Stimulated activated CD8-positive, alpha-beta memory T cell treated with anti-CD3 and anti-CD28 coated beads, Interleukin-4, amount 100 ng/mL, for 4 hours (primary cell): ENCODE measurements at places on chromosomes 4 and X.

GRCh38 chrX:40290517-40290916 is 192.8 kb upstream of the BCOR start:
- DNase-seq = no peak

DNA sequence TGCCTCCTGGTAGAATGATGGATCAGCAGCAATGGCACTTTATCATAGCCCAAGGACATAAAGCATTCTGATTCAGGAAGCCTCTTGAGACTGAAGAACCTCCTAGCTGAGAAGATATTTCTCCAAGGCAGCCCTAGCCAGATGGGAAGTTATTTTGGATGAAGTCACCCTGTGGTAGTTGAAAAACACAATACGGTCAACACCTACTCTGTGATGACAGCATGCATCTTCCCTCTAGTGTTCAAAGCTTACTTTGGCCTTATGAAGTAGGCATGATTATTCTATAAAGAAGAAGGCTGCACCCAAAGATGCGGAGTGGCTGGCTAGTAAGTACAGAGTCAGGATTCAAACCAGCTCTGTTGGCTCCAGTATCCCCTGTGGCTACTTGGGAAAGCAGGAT is 47.9 kb downstream of the TLR10 start:
- DNase-seq = no peak

- DNase-seq = no peak
Measured at GRCh38 chrX:41289095-41289494, 44.9 kb upstream of the DDX3X start.

DNA sequence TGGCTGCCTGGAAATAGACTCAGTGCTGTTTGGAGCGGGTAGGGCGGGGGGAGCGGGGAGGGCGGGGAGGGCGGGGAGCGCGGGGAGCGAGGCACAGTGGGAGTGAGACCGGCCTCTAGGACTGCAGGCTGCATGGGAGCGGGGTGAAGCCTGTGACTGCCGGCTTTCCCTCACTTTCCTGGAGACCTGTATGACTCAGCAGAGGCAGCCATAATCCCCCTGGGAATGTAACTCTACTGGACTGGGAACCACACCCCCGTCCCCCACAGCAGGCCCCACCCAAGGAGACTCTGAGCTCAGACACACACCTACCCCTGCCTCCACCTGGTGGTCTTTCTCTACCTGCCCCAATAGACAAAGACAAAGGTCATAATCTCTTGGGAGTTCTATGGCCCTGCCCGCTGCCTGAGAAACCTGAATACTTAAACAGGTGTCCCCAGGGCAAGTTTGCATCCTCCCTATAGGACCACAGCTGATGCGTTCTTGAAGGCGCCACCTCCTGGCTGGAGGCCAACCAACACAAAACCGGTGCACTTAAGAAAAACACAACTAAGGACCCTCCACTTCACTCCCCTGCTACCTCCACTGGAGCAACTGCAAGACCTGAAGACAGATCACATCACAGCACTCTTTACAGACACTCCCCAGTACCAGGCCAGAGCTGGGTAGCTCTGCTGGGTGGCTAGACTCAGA is 18.0 kb downstream of the HDAC8 start:
- no peak for DNase-seq

DNA sequence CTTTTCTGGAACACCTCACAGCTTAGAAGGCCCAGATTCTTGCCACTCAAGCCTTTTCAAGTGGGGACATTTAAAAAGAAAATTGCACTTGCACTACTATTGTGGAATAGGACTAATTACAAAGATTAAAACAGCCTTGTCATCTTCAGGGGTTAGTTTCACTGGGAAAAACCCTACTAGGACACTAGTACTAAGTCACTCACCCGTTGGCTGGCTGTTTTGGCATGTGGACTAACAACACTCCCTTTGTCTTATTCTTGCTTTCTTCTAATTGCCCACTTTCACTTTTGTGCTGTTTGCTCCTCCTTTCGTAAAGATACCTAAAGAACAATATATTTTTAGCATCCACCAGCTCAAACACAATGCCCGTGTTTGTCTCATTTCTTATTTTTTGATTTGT is 200.9 kb upstream of the MID1 start:
- no peak for DNase-seq

GRCh38 chr4:93788712-93789111 is 39.8 kb upstream of the ATOH1 start:
- DNase-seq = no peak

DNA sequence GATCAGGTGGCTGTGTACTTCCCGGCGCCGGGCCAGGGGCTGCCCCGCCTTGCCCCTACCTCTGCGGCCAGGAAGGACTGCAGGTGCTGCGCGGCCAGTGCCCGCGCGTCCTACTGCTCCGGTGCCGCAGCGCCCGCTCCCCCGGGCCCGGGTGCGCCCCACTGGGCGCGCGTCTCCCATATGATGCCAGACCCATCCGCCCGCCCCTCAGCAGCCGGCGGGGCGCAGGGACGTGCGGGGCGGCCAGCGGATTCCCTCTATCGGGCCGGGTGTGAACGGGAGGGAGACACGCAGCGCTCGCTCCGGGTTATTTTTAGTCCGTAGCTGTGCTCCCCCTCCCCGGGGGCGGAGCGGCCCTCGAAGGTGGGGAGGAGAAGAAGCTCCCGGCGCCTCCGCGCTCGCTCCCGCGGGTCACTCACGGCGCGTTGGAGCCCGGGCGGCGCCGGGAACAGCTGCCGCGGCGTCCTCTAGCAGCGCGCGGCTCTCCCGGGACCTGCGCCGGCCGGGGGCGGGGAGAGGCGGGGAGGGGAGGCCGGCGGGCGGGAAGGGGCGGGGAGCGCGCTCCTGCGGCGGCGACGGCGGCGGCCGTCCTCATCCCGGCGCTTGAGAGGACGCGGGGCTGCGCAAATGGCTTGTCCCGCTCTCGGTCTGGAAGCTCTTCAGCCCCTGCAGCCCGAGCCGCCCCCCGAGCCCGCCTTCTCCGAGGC is 103.6 kb downstream of the UCHL1 start:
- DNase-seq = no peak

DNA sequence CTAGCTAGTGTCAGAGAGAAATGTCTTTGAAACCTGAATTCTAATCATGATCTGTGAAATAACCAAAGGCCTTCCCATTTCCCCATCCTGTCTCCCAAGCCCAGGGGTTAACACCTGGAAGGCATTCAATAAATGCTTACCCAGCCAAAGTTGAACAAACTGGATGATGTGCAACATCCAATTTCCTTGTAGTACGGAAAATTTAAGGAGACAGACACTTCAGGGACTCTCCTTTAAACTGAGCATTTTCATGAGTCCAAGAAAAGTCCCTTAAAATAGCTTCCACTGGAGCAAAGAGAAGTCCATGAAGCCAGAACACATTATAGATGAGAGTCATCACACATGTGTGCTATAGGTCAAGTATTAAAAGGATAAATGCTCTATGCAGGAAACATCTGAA is 271.2 kb downstream of the RAB28 start:
- no peak for DNase-seq

DNA sequence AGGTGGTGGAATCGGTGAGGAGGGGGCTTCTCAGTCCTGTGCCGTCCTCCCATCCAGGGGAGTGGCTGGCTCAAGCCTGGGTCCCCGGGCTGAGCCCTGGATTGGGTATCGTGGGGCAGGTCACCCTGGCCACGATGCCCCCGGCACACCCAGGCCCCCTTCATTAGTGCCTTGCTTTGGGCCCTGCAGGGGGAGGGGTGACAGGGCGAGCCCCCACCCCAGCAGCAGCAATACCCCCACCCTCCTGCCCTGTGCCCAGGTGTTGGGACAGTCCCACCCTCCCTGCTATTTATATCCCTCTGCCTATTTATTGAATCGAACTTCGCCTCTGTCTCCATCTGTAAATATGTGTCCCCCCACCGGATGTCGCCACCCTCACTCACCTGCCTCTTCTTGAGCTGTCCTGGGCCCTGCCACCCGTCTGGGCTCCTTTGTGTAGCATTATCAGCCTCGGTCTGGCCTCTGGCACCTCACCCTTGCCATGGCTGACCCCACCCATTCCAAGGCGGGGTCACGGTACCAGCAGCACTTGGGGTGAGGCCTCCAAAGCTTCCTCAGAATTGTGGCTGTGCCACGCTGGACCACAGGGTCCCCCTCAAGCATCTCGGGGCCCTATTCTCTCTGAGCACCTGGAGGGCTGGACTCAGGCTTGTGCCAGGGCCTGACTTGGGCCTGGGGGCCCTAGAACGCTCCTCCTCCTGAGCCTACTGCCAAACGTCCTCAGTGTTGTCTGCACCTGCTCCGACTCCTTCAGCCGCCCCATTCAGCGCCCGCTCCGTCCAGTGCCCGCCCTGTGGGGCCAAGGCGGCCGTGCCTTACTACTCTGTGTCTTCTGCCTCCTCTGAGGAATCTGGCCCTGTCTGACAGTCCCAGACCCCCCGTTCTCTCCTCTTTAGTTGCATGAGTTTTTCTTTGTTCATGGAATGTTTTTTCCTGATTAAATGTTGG is 6.1 kb downstream of the LAGE3 start:
- no peak for DNase-seq

GRCh38 chr4:106312997-106313522 is 2.9 kb downstream of the TBCK start:
- no peak for DNase-seq

DNA sequence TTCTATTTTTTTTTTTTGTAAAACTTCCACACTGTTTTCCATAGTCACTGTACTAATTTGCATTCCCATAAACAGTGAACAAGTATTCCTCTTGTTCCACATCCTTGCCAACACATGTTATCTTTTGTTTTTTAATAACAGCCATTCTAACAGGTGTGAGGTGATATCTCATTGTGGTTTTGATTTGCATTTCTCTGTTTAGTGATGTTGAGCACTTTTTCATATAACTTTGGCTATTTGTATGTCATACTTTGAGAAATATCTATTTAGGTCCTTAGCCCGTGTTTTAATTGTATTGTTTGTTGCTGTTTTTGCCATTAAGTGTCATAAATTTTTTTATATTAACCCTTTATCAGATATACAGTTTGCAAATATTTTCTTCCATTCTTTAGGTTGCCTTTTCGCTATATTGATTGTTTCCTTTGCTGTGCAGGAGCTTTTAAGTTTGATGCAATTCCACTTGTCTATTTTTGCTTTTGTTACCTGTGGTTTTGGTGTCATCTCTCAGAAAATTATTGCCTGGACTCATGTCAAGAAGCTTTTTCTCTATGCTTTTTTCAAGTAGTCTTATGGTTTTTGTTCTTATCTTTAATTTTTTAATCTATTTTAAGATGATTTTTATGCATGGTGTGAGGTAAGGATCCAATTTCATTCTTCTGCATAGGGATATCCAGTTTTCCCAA is 27.9 kb upstream of the NDNF start:
- DNase-seq = no peak

DNA sequence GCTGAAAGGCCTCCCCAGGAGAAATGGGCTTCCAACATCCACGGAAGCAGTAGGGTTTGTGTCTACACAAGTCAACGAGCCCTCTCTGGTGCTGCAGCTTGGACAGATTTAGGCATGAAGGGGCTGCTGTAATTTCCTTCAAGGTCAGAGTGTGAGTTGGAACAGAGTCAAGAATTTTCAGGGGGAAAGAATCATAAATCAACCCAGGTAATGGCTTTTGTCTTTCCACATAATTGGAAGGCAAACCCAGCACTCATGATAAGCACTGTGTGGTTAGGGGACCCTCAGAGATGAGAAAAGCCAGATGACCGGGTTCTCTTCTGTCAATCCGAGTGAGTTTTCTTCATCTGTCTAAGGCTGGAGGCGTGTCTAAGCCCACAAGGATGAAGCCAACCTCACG is 78.6 kb upstream of the MXRA5 start:
- DNase-seq = no peak

- no peak for DNase-seq
Measured at GRCh38 chrX:44951572-44952067, 78.6 kb downstream of the KDM6A start.

GRCh38 chr4:55314141-55314820 is 31.8 kb upstream of the SRD5A3 start:
- DNase-seq = no peak

- DNase-seq = no peak
Measured at GRCh38 chr4:165972747-165973146, 99.7 kb downstream of the TLL1 start.

- DNase-seq = no peak
Measured at GRCh38 chr4:2243681-2244380, 1.9 kb upstream of the HAUS3 start.

DNA sequence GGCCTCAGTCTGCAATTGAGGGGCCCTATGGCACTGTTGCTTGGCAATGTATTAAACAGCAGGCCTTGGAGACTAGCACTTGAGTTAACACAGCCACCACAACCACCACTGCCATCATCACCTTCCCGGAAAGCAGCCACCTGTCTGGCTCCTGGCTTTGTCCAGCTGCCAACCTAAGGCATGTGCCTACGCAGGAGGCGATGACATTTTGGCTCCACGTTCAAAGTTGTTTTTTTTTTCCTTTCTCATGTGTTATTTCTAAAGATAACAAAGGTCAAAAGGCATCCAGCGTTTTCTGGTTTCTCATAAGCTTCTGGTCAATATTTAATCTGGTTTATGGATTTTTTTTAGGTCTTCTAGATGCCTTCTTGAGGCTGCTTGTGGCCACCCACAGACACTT is 7.5 kb downstream of the CLDN2 start:
- no peak for DNase-seq

- no peak for DNase-seq
Measured at GRCh38 chr4:123676890-123677229, 280.3 kb downstream of the SPRY1 start.
